SIG-M5 (cell line): ENCODE measurements at places on chromosomes 13 and 19.

GRCh38 chr19:55437410-55437809, 5.7 kb downstream of the SHISA7 start:
- DNase-seq, result no peak

DNA sequence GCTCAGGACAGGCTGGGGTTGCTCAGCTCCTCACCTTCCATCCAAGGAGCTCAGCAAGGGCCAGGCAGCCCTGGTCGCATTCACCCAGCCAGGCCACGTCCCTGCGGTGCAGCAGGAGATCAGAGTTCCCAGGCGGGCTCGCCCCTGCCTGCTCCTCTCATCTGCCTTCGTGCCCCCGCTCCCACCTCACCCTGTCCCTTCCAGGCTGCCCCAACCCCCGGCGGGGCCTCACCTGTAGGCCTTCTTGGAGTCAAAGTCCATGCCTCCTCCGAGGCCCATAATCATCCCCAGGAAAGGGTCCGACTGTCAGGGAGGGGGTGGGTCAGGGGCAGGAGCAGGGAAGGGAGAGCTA, 1.3 kb upstream of the RINL start:
- no peak for DNase-seq

- no peak for DNase-seq
These were observed 1.9 kb upstream of the F7 start for GRCh38 chr13:113103646-113104045.

DNA sequence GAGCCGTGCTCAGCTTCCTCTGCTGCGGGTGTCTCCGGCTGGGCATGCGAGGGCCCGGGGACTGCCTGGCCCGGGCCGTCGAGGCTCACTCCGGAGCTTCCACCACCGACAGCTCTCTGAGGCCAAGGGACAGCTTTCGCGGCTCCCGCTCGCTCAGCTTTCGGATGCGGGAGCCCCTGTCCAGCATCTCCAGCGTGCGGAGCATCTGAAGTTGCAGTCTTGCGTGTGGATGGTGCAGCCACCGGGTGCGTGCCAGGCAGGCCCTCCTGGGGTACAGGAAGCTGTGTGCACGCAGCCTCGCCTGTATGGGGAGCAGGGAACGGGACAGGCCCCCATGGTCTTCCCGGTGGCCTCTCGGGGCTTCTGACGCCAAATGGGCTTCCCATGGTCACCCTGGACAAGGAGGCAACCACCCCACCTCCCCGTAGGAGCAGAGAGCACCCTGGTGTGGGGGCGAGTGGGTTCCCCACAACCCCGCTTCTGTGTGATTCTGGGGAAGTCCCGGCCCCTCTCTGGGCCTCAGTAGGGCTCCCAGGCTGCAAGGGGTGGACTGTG, 1.2 kb downstream of the S1PR4 start:
- DNase-seq, result no peak

DNA sequence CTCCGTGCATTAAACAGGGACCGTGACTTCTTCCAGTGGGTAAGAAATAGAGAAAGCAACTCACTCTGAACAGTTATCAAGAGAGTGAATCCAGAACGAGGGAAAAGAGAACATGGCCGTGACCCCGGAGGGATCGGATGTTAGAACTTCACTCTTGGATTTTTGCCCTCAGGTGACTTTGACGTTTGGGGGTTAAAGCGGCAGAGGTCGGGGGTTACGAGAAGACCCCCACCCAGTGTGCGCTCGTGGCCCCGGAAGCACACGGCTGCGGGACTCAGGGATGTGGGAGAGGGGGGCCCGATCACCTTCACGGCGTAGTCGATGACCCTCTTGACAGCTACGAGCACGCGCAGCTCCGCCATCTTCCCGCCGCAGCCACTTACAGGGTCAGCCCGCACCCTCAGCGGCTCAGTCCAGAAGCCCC, at the start of gene ETFB:
Gene ETFB, minus strand, starts transcription at position 424 of the 424 bp plus-strand sequence. Its CDS starts 62 bp downstream, at position 362.
- no peak for DNase-seq

DNA sequence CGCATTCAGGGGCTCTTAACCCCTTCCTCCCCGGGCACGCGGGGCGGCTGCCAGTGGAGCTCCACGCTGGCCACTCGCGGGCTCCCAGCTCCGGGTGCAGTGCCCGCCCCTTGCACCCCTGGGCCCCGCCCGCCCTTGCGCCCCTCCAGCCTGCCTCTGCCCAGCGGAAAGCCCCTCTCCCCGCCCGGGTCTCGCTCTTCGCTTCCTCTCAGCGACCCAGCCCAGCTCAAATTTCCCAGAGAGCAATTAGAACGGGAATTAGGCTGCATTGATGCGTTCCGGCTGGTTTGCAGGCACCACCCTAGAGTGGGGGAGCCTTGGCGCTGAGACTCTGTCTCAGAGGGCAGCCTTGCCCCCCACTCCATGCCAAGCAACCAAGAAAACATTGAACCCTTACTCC, 1.8 kb upstream of the GSX1 start:
- DNase-seq, result no peak

- DNase-seq, result no peak
These were observed 11.0 kb upstream of the EPSTI1 start for GRCh38 chr13:43003010-43003409.

GRCh38 chr19:30092721-30093569, 150.9 kb downstream of the URI1 start:
- no peak for DNase-seq

DNA sequence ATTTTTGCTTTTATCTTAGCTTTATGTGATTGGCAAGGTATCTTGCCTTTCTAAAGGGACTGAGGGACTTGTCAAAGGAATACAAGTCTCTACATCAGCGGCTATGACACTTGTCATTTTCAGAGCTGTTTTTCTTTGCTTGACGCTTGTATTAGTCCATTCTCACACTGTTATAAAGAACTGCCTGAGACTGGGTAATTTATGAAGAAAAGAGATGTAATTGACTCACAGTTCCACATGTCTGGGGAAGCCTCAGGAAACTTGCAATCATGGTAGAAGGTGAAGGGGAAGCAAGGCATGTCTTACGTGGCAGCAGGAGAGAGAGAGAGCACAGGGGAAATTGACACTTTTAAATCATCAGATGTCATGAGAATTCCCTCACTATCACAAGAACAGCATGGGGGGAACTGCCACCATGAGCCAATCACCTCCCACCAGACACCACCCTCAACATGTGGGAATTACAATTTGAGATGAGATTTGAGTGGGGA, 128.2 kb downstream of the GPC5 start:
- no peak for DNase-seq

GRCh38 chr13:99299256-99299919, 7.8 kb downstream of the GPR183 start:
- no peak for DNase-seq

DNA sequence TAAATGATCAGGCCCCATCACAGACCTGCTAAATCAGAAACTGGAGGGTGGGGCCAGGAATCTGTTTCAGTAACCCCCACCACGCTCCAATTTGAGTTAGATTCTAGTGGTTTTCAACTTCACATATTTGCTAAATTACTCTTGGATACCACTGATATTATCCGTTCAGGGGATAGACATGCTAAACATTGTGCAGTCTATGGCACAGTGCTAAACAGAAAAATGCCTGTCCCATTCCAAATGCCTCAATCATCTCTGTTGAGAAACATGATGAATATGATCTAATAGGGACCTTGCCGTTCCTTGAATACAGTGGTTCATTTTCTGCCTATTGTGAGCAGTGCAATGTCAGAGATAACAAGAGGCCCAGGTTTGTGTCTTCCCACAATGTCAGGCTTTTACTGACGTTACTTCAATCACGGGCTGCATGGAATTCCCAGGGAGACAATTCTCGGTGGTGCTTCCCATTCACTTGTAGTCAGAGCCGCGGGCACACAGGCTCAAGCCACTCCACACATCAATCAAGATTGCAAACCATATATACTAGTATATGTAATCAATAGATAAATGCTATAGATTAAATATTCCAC, 52.7 kb downstream of the MYO16 start:
- no peak for DNase-seq

DNA sequence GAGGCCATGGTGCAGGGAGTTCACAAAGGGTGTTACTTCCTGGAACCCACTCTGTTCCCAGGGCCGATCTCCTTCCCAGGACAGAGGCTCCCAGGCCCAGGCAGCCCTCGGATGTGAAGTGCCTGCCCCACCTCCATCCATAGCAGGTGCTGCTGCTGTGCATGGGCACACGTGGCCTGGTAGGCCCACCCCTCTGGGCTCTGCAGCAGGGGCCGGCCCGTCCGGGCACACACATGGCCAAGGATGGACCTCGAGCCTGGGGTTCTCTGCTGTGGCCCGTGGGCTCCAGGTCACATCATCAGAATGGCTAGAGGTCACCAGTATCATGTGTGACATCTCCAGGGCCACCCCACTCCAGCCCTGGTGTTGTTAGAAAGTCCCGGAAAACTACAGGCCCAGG, 71.8 kb downstream of the GADD45B start:
- DNase-seq, result no peak

DNA sequence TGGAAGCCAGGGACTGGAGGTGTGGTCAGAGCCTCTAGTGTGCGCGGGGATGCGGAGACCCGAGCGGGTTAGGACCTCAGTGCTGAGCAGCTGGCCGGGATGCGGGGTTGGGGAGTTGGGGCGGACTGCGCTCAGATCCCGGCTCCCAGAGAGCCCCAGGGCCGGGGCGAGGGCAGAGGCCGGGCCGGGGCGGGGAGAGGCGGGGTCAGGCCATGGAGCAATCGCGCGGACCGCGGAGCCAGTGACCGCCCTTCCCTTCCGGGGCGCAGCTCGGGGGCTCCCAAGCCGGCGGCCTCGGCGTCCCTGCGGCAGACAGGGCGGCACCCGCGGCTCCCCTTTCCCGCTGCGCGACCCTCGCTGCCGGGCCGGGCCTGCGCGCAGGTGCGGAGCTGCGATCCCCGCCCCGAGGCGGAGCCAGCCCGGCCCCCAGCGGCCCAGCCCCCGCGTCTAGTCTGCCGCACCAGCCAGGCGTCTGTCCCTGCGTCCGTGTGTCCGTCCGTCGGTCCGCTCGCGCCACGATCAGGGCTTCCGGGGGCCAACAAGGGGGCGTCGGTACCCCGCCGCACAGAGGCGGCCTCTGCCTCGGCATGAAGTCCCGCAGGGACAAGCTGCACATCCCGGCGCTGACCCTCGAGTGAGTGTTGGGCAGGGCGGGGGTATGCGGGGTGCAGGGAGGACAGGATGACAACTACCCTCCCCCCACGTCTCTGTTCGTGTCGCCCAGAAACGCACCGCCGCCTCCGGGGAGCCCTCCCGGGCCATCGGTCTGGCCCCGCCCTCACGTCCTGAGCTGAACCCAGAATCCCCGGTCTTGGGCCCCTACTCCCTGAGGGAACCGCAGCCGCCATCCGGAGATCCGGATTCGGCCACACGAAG, 12.4 kb downstream of the MAST3 start:
- no peak for DNase-seq
